ENCODE measurements at places on chromosomes 3 and 15.

DNA sequence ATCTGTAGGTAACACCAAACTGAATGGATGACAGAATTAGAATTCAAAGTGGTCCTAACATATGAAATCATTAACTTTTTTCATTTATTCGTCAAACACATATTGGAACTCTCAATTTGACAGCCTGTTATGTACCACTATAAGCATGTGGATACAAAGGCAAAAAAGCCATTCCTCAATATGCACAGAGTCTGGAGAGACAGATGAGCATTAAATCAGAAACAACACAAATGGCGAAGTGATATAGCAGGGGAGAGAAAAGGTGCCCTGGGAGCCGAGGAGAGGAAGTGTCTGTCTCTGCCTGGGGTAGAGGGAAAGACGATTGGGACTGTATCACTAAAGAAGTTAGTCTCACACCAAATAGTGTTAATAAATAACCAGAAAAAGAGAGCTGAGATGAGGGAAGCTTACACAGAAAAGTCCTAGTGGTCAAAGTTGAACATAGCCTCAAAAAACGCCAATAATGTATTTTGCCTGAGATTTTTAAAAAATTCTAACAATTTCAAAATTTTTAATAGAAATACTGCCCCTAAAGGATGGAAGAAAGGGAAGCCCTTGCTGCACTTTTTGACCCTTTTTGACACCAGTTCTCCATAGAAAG is 417.5 kb downstream of the TUSC7 start:
- no peak overlapping the region for H3K4me3 ChIP-seq
- no peak overlapping the region for H3K27ac ChIP-seq
- H3K36me3 ChIP-seq, result no peaks in the 10 kb centered on the region

DNA sequence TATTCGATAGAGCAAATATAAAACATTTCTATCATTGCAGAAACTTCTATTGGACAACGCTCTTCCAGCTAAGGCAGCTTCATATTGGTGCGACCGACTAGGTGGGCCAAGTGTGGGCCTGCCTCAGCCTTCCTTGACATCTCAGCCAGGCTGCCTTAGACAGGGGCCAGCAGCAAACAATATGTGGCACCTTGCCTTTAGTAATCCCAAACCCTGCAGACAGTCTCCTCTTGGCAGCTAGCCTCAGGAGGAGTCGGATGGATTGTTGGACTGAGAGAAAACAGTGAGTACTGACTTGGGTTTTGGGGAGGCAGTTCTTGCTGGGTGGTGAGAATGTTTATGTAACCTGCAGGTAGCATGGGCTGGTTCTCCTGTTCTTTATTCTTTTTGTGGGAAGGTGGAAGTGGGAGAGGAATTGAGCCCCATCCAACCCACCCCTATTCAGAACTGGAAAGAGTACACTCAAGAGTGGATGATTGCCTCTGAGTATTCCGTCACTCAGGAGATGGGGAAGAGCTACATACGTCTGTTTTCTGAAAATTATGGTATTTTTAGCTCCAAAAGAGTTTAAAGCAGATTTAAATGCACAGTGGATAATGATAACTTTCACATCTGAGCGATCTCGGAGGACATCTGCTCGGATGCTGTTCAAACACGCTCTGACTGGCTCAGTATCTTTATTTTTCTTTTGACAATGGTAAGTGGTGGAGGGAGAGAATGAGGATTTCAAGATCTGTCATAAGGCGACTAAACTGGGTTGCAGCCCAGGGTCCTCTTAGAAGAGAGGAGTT is 47.2 kb downstream of the GPD1L start:
- H3K27ac ChIP-seq, result no peak overlapping the region
- no peaks in the 10 kb centered on the region for H3K36me3 ChIP-seq
- H3K27me3 ChIP-seq, result no peaks in the 10 kb centered on the region
- no peaks in the 10 kb centered on the region for H3K4me1 ChIP-seq

DNA sequence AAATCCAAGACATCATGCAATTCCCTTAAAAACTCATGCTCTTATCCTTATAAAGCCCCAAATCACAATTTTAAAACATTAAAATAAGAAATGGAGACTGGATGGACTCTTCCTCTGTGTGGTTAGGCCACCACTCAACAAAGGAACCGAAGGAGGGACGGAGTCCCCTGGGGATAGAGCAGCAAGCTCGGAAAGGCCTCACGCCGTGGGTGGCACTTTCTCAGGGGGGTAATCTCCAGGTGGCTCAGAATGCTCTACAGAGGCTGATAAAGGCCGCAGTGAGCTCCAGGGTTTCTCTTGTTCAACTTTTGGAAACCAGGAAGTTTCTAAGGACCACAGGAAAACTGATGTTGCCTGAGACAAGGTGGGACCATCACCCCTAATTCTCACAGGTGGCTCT is 23.2 kb downstream of the CCR9 start:
- H3K4me1 ChIP-seq, result no peaks in the 10 kb centered on the region
- no peaks in the 10 kb centered on the region for H3K27me3 ChIP-seq
- DNase-seq, result no peak
- no peaks in the 10 kb centered on the region for H3K36me3 ChIP-seq

- H3K36me3 ChIP-seq, result peaks cover 45% of the 10 kb centered on the region
- no peak overlapping the region for H3K27ac ChIP-seq
- no peak overlapping the region for H3K4me3 ChIP-seq
These were observed 58.7 kb upstream of the PLXND1 start for GRCh38 chr3:129665024-129665768.

GRCh38 chr15:33083232-33084081 is 111.1 kb downstream of the FMN1 start:
- no peaks in the 10 kb centered on the region for H3K27me3 ChIP-seq
- no peak overlapping the region for H3K4me3 ChIP-seq
- no peaks in the 10 kb centered on the region for H3K36me3 ChIP-seq
- DNase-seq, result no peak
- peaks cover 58% of the 10 kb centered on the region for H3K4me1 ChIP-seq

DNA sequence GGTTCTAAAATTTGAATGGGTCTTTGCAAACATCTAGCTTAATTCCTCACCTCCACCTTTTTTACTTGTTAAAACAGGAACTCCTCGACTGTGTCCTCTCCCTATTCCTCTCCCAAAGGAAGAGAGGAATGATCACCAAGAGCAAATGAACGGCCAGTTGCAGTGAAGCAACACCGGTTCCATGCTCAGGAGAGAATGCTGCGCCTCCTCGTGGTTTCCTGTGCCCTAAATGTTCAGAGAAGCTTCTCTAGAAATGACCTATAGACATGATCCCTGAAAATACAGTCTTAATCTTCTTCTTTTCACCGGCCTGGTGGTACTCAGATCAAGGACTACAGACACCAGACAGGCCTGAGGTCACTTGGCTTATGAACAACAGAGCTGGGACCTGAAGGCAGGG is 65.1 kb upstream of the GUCA1C start:
- no peak for DNase-seq
- no peak overlapping the region for H3K4me3 ChIP-seq
- H3K27me3 ChIP-seq, result no peaks in the 10 kb centered on the region
- H3K36me3 ChIP-seq, result no peaks in the 10 kb centered on the region
- peaks cover 1% of the 10 kb centered on the region for H3K4me1 ChIP-seq

Measured in neuronal stem cell (in vitro differentiated cells).